AML-193 (cell line): ENCODE measurements at places on chromosomes 7 and 10.
A peak's percentile ranks its signal among the peaks of the same experiment; 100 is the strongest.

DNA sequence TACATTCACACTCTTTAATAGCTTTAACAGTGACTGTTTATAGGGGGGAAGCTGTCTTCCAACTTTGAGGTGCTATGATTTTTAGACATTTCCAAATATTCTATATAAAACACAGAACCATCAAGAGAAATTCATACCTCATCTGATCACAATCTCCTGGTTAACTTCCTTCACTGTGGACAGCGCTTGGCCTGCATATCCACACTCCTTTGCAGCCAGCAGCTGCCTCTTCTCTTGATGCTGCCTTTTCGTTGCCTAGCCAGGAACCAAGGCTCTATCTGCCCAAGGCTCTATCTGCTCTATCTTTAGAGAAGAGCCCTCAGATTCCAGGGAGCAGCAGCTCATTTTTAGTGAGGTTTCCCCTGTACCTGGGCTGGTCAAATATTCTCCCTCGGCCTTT lies 252.0 kb downstream of the PTEN start:
- DNase-seq = no peak

DNA sequence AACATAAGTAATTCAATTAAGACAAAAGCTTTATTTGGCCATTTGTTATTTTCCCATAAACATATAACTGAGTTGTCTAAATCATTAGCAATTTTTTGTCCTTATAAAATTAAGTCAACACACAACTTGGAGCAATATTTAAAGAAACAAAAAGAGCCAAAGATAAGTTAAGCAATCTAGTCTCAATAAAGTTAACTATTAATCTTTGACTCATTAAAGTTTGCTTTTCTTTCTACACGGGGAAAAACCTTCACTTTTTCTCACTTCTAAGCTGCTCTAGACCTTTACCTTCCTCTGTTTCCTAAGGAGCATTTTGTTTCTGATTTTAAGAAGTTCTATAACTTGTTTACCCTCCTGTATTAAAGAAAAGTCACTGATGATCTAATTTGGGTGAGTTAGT lies 867.1 kb upstream of the PHF14 start:
- DNase-seq = no peak

DNA sequence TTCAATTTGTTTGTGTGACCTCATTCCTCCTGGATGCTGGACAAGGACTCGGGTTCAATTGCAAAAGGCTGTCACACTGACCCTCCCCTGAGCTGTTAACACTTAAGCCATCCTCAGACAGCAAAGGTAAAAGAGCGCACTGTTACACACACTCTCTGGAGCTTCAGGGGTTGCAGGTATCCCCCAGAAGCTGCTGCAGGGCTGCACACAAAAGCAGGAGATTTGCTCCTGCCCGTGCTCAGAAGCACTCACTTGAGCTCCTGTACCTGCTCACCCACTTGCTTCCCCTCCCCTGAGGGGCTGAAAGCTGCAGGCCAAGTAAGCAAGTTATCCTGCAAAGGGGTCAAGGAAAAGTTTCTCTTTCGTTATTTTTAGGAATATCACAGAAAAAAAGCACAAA lies 886.2 kb upstream of the ZWINT start:
- DNase-seq = no peak

- no peak for DNase-seq
Observed at GRCh38 chr7:132024290-132024689, 467.9 kb upstream of the PODXL start.

DNA sequence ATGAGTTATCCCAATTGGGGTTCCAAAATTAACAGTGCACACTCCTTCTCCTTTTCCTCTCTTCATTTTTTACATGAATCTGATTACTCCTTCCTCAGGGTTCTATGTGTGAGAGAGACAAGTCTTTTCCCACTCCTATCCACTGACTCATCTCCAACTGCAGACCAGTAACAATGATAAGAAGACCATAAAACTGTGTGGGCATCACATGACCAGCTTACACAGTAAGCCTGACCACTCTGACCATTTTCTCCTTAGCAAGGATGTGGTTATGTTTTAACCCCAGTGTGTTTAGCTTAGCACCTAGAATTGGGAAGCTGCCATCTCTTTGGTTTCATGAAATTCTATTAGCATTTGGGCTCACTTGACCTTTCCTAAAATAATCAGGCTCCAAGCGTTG lies 145.0 kb upstream of the CALCR start:
- DNase-seq = no peak

DNA sequence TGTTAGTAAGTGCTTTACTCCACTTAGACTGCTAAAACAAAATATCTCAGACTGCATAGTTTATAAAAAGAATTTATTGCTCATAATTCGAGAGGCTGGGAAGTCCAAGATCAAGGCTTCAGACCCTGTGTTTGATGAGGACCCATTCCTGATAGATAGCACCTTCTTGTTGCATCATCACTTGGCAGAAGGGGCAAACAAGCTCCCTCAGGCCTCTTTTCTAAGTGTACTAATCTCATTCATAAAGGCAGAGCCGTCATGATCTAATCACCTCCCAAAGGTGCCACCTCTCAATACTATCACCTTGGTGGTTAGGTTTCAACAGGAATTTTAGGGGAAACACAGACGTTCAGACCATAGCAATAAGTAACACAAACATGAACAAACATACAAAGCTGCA lies 55.4 kb downstream of the CRPPA start:
- DNase-seq = no peak

- DNase-seq = no peak
Observed at GRCh38 chr7:155699180-155699579, 54.7 kb downstream of the RBM33 start.

GRCh38 chr10:114565066-114565465 lies 93.0 kb downstream of the ABLIM1 start:
- no peak for DNase-seq

DNA sequence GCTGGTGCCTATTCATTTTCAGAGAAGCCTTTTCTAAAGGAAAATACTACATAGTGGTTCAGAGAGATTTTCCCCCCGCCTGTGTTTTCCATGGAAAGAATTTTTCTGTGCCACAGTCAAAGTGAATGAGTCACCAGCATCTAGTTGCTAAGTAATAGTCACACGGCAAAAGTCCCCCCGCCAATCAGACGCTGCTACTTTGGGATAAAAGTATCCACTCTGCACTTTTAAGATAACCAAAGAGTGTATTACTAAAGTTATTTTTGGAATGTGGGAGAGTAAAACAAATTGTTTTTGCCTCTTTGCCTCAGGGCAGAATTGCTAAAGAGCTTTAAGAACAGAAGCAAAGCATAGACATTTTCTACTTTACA lies 23.5 kb downstream of the ABLIM1 start:
- DNase-seq = no peak

DNA sequence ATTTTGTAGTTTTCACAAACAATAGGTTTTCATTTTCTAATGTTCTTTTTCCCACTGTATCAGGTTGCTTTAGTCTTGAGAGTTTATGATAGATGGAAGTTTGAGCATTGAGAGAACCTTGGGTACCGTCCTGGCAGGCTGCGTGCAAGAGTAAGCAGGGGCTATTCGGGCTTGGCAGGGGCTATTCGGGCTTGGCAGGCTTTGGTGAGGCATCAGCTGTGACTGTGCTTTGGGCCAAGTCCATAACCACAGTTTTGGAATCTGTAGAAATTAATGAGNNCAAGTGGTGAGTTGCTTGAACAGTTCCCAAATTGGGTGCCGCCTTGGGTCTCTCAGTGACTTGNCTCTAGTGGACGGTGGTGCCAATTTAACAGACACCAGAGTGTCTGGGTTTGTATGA lies 424.6 kb downstream of the PAXIP1 start:
- no peak for DNase-seq

DNA sequence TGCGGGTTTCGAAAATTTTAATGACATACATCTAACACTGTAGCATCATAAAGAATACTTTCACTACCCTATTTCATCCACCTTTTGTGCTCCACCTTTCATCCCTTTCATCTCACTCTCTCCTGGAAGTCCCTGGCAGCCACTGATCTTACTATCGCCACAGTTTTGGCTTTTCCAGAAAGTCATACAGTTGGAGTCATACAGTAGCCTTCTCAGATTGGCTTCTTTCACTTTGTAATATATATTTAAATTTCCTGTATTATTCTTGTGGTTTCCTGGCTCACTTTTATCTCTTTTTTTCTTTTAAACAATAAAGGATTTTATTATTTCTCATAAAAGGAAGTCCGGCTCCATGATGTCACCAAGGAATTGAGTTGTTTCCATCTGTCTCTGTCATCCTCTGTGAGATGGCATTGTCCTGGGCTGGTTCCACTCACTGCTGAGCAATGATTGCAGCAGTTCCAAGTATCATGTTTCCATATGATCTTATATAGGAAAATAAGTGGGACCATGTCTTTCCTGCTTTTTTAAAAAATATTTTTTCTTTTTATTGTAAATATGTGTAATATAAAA lies 626.3 kb downstream of the POM121L12 start:
- DNase-seq = no peak

DNA sequence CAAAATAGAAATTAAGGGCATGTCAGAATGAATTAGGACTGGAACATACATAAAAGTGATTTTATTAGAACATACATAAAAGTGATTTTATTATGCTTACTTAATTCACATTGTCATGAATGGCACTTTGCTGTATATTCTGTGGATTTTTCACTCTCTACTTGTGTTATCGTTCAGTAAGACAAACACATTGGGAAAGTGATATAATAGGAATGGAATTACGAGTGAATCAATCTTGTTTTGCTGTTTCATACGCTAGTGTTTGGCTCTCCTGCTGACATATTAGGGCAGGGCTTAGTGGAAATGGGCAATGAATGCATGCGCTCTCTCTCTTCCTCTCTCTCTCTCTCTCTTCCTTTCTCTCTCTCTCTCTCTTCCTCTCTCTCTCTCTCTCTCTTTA lies 561.1 kb downstream of the ACTR3B start:
- DNase-seq = no peak

- DNase-seq = no peak
Observed at GRCh38 chr10:71981015-71981875, 17.1 kb downstream of the CHST3 start.

GRCh38 chr7:12941512-12941911 lies 254.1 kb downstream of the ARL4A start:
- no peak for DNase-seq

- DNase-seq = no peak
Observed at GRCh38 chr7:112448381-112448780, 1.9 kb upstream of the IFRD1 start.

DNA sequence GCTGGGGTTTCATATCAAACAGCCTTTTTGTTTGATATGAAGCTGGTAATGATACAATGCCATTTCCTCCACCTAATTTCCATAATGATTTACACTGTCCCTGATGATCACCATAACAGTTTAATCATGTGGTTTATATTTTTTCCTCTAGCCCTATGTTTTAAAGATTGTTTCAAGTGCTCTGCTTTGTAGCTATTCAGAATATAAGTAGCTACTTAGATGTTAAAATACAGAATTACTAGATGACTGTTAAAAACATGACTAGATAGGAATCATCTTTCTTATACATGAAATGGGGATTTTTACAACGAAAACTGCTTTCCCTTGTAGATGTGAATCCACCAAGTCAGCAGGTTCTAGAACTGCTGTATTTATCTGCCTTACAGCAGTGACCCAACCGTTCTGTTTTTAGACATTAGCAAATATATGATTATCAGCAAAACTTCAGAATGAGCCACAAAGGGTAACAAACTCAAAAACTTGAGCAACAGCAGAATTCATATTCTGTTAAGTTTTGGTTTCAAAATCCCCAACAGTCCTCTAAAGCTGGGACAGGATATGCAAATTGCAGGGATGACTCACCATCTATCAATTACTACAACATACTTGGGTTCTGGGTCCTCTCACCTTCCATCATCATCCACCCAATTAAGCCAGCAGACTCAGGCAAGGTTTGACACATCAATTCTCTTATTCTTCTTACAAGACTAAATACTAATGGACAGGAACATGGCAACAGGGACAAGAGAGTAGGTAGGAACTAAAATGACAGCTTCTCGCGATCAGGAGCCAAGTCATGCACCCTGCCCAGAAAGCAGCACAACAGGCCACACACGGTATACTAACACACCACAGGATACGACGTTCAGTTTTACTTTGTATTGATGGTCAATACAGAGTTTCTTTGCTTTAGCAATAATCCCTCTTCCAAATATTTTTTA lies 83.9 kb downstream of the PIP4K2A start:
- DNase-seq = peak; percentile 67

- no peak for DNase-seq
Observed at GRCh38 chr10:62019685-62020359, 118.3 kb downstream of the ARID5B start.

GRCh38 chr7:80439894-80440821 lies 71.7 kb downstream of the GNAT3 start:
- no peak for DNase-seq

GRCh38 chr7:7912937-7913336 lies 55.7 kb upstream of the GLCCI1 start:
- DNase-seq = no peak

- no peak for DNase-seq
Observed at GRCh38 chr7:45653209-45653907, 79.2 kb downstream of the ADCY1 start.

DNA sequence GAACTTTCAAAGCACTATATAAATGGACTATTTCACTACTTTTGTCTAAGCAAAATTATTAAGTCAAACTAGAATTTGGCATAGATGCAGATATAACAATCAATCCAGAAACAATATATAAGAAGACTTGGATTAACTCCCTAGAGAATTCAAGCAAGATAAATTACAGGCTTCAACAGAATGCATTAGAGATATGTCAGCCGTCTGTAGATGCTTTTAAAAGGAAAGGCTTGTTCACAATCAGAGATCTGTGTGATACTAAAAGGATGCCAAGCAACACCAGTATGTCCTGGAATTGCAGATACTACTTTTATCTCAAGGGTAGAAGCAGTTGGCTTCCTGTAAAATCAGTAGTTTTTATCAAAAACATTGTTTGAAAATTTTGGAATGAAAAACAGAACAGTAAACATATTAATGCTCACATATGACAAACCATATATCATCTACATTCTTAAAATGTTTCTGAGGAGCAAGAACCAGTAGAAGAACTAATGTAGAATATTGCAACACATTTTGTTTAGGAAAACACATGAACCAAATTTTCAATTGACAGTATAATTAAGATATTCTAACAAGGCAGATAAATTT lies 947.9 kb upstream of the LRRN3 start:
- DNase-seq = no peak

GRCh38 chr10:3948843-3949242 lies 163.8 kb upstream of the KLF6 start:
- DNase-seq = no peak

- no peak for DNase-seq
Observed at GRCh38 chr10:33216661-33217427, 117.6 kb downstream of the NRP1 start.
